Tibial nerve (tissue), 4 donors: ENCODE measurements at places on chromosomes 11 and 22.

- DNase-seq = peak; percentile 50
Measured at GRCh38 chr11:32892355-32893092, at the start of gene QSER1. TSS of gene QSER1 (plus strand) at chr11:32892811. CDS start at chr11:32893126, 315 bp downstream.

DNA sequence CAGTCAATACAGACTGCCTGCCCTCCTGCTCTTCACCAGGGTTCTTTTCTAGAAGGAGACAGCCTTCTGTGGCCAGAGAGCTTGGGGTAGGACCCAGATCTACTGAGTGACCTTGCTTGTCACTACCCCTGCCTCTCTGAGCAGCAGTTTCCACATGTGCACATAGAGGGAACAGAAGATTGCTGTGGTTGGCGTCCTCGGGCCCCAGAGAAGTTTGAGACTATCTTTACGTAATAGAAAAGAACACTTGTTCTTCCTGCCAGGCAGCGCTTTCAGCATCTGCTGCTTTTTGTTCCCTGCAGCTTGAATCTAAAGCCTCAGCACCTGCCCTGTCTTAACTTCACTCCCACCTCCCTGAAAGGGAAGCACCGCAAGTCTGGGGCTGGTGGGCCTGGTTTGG lies 1.9 kb upstream of the FKBP2 start:
- no peak for DNase-seq

DNA sequence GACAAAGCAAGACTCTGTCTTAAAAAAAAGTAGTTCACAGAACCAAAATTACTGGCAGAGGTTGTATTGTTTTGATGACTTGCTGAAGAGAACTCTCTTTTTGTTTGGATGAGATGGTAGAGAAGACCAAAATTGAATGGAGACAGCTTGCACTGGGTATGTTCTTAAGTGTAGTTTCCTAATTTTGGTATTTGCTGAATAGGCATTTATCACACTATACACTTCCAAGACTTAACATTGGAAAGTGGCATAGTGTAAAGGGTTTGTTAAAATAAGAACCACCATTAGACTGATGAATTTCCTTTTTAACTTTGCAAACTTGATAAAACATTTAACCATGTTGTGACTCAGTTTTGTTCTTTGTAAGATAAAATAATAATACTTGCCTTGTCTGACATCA lies 5.3 kb upstream of the DCUN1D5 start:
- no peak for DNase-seq

DNA sequence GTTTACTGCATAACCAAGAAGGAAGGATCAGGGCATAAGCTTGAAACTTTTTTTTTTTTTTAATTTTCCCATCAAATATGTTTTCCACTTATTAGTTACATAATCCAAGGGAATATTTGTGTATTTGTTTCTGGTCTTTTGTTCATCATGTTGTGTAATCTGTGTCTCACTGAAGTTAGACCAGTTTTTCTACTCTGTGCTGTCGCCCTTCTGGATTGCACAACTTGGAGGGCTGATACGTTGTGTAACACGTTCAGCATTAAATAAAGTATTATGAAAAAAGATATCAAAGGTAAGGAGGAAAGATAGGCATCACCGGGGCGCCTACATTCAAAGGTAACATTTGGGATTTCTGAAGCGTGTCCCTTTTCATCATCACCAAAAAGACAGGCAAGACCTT lies 3.3 kb upstream of the E2F8 start:
- no peak for DNase-seq

DNA sequence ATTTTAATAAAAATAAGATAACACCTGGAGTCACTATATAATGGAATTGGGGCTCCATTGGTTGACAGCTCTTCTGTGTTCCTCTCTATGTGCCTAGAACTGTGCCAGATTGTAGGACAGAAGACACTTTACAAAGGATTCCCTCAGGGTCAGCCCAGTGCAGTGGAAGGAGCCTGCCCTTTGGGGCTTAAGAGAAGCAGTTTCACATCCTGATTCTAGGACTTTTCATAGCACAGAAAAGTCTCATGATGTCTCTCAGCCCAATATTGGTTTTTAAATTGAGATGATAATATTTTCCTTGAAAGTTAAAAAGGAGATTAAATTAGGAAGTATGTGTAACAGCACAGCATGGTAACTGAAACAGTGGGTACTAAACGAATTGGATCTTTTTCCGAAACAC lies 7.1 kb downstream of the PLAAT4 start:
- DNase-seq = no peak
